ENCODE measurements at places on chromosomes 2 and 18.
A peak's percentile ranks its signal among the peaks of the same experiment; 100 is the strongest.

- no peak for DNase-seq
Measured at GRCh38 chr2:165909466-165909865, 44.1 kb downstream of the TTC21B start.

GRCh38 chr18:67730886-67731285 lies 214.4 kb upstream of the DSEL start:
- peak; percentile 89 for DNase-seq

GRCh38 chr18:8176109-8176508 lies 433.1 kb upstream of the RAB12 start:
- DNase-seq: no peak

GRCh38 chr2:53438100-53438499 lies 329.5 kb upstream of the CHAC2 start:
- DNase-seq: no peak

DNA sequence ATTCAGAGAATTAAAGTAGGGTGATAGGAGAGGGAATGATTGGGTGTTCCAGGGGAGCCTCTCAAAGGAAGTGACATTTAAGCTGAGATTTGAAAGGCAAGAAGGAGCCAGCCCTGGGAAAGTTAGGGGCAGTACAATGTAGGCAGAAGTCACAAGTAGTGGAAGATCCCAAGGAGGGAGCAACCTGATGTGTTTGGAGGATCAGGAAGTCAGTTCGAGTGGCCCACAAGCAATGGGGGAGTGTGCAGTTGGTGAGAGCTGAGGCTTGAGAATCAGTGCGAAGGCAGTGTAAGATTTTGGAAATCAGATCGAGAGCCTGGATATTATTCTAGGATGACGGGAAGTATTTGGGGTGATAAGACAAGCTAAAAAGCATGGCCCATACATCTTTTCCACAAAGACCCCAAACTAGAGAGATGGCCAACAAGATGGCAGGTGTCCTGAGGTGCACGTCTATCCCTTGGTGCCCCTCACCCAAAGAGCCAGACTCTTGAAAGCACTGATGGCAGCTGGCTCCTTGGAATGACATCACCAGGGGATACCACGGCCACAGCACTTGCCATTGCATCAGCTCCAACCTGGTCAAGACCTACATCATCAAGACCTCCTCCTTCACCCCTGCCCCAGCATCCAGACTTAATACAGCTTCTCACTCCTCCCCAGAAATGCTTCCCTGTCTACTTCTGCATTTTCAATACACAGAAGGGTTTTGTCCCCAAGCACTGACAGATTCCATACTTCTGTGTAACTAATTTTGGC lies 127.3 kb downstream of the BCL2 start:
- no peak for DNase-seq

DNA sequence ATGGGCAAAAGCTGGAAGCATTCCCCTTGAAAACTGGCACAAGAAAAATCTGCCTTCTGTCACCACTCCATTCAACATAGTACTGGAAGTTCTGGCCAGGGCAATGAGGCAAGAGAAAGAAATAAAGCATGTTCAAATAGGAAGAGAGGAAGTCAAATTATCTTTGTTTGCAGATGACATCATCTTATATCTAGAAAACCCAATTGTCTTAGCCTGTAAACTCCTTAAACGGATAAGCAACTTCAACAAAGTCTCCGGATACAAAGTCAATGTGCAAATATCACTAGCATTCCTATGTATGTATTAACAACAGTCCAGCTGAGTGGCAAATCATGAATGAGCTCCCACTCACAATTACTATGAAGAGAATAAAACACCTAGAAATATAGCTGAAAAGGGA lies 1579.3 kb downstream of the SUCLG1 start:
- DNase-seq: no peak

- DNase-seq: no peak
Measured at GRCh38 chr2:86485103-86485502, 43.9 kb downstream of the KDM3A start.

- DNase-seq: no peak
Measured at GRCh38 chr18:71136487-71136886, 847.6 kb downstream of the SOCS6 start.

GRCh38 chr2:97785818-97786217 lies 72.4 kb downstream of the ZAP70 start:
- DNase-seq: peak; percentile 67

DNA sequence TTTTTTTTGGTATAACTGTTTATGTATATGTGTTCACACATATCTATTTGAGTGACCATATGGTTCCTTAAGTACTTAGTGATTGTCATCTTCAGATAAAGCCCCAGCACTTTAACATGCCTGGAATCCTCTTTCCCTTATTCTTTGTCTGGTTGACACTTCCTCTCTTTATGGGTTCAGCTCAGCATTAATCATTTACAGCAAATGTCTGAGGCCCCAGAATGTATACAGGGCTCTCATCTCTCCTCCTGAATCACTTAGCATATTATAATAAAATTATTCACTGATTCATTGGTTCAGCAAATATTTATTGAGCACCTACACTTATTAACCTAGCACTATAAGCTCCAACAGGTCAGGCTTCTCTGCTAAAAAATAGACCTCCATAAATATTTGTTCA lies 43.5 kb upstream of the CD28 start:
- DNase-seq: no peak

GRCh38 chr2:240299710-240300068 lies 135.8 kb upstream of the GPC1 start:
- DNase-seq: no peak

DNA sequence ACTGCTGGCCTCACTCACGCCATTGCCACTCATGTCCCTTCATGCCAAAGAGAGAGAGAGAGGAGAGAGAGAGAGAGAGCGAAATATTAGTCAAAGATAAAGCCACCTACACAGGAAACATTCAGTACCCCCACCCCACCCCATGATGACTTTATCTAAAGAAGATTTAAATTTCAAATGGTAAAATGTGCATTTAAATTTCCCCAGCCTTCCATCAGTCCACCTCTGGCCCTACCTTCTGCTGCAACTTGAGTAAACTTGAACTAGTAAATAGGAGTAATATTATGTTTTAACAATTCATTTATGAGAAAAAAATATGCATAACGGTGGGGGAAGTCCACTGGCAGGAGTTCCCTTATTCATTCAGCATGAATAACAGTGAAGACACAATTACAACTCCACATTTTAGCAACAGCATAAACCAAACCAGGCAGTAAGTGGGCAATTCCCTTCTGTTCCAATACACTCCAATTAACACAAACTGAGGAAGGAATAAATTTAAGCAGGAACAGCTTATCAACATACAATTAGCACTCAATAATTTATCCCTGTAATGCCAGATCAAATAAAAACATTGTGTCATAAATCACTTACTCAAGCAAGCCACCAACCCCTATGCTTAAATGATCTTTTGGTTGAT lies 264.2 kb downstream of the LNPK start:
- no peak for DNase-seq

DNA sequence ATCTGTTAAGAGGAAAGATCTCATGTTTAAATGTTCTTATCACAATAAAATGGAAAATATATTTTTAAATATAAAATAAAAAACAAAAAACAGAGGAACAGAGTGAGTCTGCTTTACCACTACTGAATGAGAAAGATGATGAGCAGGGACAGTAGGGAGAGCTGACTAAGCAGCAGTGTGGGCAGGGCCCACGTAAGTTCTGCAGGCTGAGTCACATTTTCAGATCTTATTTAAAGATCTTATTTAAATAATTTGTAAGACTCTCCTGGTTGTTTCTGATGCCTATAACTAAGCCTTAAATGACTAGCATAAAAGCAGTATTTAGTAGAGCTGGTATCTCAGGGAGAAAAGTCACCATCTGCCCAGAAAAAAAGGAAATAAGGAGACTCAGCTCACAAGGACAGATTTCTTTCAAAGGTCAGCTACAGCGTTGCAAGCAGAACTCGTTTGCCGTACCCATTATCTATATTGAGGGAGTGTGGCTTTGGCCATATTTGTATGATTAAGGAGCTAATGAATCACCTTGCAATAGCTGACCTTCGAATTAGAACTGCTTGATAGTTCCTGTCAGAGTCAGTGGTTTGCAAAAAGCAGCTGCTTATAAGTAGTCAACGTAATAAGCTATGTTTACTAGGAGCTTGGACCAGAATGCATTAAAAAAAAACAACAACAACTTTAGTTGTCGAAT lies 322.1 kb upstream of the CHAC2 start:
- DNase-seq: peak; percentile 71

DNA sequence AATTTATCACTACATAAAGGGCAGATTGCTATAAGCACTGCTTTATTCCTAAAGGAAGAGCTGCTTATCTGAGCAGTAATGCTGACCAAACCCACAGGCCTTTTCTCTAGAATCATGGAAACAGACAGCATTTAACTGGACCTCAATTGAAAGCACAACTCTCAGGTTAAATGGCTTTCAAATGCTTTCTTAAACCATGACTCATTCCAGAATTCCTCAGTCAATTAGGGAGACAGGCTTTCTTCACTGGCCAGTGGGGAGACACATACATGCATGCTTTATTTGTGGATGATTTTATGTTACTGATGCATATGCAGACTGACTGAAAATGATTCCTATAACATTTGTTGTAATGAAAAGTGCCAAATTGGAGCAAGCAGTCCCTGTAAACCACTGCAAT lies 114.6 kb downstream of the ACVR1 start:
- peak; percentile 40 for DNase-seq

GRCh38 chr2:66850376-66850775 lies 415.5 kb downstream of the MEIS1 start:
- DNase-seq: no peak

GRCh38 chr2:3445891-3446290 lies 66.4 kb downstream of the TRAPPC12 start:
- no peak for DNase-seq

All from fibroblast of mammary gland (primary cell).